GM12892 (cell line): ENCODE measurements at places on chromosomes 7 and 10.

DNA sequence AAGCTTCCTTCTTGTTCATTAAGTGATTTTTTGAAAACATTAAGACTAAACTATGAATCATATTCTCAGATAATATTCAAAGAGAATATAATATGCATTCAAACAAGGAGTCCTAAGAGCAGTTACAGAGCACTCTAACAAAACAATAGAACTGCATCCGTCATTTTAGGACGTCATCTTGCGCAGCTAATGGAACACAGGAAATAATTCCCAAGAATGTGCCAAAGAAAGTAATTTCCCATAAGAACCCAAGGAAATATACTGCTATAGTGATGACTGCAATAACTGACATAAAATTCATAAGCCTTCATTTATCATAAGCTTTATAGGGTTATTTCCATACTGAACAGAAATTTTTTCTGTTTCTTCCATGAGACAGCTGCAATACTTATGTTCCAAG, 28.3 kb upstream of the CASD1 start:
- no peak for DNase-seq

- no peak for DNase-seq
Measured at GRCh38 chr10:87640043-87640442, 19.6 kb upstream of the PAPSS2 start.

- DNase-seq, result no peak
Measured at GRCh38 chr7:130821864-130822263, 87.9 kb upstream of the KLF14 start.

DNA sequence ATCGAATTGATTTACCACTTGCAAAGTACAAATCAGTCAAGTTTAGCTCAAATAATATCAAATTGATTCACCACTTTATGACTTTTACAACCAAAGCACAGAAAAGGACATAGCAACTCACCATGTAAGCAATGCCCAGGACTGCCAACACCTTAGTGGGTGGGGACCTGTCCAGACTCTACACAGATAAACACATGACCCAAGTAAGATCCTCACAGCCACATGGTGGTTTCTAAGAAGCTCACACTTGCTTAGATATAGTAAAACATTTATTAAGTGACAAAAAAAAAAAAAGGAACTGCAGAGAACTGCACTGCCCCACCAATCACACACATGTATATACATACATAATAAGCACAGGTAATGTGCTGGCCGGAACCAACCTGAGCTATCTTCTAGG, 116.2 kb downstream of the SLC25A13 start:
- DNase-seq, result no peak

DNA sequence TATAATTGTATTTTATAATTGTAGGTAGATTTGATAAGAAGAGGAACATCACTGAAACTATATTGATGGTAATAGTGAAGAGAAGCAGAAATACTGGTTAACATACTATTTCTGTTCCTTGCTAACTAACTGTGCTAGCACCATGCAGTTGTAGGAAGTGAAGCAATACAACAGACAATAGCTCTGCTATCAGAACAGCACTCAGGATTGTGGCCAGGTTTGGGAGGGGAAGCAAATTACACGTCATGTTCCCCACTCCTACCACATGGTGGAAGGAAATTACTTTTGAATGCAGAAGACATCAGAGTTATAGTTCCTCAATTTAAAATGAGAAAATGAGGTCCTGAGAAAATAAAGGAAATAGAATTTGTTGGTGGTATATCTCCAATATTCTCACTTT, 151.1 kb downstream of the DGKB start:
- DNase-seq, result no peak

DNA sequence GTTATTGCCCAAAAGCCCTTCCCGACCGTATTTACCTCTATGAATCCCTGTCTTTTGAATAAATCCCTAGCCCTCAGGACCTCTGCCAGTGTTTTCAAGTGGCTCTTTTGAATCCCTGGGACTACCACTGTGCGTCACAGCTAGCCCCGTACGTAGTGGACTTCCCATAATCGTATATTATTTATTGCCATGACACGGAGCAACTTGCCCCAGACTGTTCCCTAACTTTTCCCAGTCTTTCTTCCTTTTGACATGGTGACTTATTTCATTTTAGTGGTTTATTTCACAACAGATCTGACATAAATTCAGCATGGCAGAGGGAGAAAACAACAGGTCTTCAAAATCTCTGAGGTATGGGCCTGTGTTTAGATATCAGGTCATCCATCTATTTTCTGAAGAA, 318.6 kb upstream of the KLF6 start:
- no peak for DNase-seq

GRCh38 chr10:88116481-88116880, 253.1 kb downstream of the PTEN start:
- no peak for DNase-seq

GRCh38 chr10:130045801-130046321, 64.8 kb downstream of the C10orf143 start:
- DNase-seq, result no peak

DNA sequence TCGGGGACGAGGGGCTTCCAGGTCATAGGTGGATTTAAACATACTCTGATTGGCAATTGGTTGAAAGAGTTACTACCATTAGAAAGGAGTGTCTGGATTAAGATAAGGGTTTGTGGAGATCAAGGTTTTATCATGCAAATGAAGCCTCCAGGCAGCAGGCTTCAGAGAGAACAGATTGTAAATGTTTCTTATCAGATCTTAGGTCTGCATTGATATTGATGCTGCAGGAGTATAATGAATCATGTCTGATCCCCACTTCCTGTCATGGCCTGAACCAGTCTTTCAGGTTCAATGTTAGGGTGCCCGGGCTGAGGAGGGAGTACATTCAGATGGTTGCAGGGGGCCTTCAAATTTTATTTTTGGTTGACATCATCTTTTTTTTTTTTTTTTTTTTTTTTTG, 51.4 kb downstream of the SH3PXD2A start:
- DNase-seq, result no peak

GRCh38 chr10:59748834-59749233, 4.4 kb downstream of the MRLN start:
- peak; percentile 4 for DNase-seq

GRCh38 chr10:8296090-8296733, 241.7 kb downstream of the GATA3 start:
- DNase-seq, result no peak

- DNase-seq, result no peak
Measured at GRCh38 chr10:122303271-122304053, 32.4 kb downstream of the BTBD16 start.

DNA sequence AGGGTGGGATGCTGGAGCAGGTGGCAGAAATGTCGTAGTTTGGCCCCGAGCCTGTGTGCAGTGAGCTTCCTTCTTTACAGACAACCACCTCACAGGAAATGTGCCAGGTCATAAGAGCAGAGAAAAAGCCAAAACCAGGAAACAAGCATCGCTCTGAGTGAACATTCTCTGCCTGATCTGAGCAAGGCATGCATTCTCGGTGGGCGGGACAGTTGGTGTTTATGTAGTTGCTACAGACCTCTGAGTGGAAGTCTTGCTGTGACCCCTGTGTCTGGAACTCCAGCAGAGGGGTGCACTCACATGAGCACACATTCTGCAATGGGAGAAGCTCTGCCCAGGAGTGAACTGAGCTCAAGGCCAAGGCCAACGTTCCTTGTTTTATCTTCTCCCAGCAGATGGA, 230.1 kb downstream of the TCERG1L start:
- DNase-seq, result no peak

- DNase-seq, result no peak
Measured at GRCh38 chr7:71541707-71542353, 409.9 kb downstream of the GALNT17 start.

GRCh38 chr10:31319602-31320549, 860 bp downstream of the ZEB1 start:
- DNase-seq, result peak; percentile 31

- no peak for DNase-seq
Measured at GRCh38 chr7:27106181-27106900, 3.9 kb upstream of the HOXA2 start.

DNA sequence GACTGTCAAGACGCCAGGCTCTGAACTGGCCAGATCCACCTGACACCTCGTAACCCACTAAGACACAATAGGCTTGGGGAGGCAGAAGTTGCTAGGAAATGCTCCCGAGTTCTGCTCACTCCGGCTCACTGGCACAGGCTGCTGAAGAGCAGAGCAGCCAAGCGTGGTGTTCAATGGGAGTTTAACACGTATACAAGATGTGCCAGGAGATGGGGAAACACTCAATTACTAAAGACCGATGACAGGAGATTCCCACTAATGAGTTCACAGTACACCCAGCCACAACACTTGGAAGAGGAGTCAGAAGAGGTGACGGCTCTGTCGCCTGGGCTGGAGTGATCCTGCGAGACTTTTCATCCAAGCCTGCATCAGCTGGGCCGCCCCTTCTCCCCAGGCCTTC, 303.4 kb downstream of the GFRA1 start:
- DNase-seq, result no peak

GRCh38 chr10:71079761-71080380, 132.5 kb upstream of the UNC5B start:
- no peak for DNase-seq

DNA sequence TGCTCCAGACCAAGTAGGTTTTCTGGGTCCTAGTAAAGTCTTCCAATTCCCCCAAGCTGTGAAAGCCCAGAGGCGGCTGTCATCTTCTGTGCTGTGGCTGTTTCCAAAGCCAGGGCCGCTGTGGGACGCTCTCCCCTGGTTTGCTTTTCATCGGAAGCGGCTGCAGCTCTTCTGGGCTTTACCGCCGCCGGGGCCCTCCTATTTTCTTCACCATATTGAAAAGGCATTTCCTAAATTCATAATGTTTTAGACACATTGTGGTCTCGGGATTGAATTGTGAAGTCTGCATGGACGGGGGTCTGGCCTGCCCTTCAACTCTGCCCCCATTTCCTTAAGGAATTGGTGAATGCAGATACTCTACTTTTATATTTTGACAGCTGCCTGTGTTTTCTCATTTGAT, 551.4 kb upstream of the MGMT start:
- DNase-seq, result no peak

DNA sequence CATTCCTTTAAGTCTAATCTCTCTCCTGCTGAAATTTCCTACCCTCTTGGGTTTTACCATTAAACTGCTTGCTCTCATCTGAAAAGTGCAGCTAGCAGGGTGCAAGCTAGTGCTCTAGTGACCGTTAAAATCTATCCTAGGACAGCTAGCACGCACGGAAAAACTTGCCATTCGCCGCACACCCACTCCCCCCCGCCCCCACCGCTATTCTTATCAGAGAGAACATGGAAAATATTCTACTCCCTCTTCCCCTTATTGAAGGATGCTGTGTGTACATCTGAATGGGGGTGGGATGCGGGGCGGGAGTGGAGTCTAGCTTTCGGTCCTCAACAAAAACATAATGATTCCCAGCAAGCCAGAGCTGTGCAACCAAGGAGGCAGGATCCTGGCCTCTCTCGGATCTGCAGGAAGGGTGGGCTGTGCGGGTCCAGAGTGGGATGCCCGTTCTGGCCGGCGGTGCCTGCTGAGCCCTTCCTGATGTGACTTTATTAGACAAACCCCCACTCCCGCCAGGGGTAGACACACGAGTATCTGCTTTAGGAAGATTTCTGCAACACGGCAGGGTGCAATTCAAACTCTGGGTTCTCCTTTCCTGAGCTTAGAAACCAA, 1.1 kb upstream of the ADRA2A start:
- DNase-seq, result no peak

GRCh38 chr10:28470873-28471651, 61.9 kb upstream of the WAC start:
- no peak for DNase-seq

GRCh38 chr7:10463701-10464100, 510.0 kb upstream of the PHF14 start:
- DNase-seq, result no peak

DNA sequence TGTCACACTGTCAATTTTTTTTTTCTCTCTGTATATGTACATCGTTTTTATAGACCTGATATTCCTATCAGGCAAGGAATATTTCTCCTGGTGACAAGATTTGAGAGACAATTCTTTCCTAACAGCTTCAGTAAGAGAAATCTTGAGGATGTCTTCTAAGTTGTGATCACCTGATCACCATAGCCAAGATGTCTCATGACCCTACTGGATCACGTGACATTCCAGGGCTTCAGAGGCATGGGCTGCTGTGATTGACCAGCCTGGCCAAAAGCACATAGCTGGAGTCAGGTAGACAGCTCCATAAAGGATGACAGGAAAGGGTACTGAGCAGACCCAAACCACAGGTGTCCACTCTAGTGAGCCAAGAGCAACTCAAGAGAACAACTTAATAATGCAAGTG, 444.9 kb downstream of the SORCS3 start:
- no peak for DNase-seq

- no peak for DNase-seq
Measured at GRCh38 chr10:103818765-103819374, 36.5 kb downstream of the SH3PXD2A start.

GRCh38 chr7:31553661-31554081, 39.8 kb downstream of the ITPRID1 start:
- no peak for DNase-seq

- no peak for DNase-seq
Measured at GRCh38 chr10:73219384-73219783, 27.7 kb downstream of the DNAJC9 start.

DNA sequence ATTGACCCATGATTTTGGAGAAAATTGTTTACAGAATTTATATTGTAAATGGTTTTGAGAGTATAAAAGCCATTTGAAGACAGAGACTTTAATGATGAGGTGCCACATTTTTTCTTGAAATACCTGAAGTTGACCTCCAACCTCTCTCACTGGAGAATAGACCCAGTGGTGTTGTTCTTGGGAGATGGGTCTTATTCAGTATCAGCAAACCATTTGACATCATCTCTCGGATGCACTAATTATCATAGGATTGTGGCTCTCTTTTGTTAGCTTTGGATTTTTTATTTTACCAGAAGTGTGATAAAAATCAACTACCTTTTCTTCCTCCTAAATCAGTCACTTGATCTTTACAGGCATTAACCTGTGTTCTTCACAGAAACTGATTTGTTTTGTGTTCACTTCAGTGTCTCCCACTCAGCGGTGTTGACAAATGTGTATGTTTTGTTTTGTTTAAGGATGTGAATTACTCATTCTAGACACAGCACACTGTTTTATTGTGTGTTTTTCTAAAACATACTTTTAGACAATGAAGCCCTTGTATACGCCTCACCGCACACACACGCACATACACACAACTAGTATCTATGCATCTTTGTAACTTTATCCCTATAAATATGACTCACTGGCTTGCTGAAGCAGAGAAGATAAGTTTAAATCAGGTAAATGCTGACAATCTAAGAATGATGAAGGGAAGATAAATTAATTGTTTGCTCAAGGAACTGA, 455.6 kb downstream of the INHBA start:
- DNase-seq, result no peak

DNA sequence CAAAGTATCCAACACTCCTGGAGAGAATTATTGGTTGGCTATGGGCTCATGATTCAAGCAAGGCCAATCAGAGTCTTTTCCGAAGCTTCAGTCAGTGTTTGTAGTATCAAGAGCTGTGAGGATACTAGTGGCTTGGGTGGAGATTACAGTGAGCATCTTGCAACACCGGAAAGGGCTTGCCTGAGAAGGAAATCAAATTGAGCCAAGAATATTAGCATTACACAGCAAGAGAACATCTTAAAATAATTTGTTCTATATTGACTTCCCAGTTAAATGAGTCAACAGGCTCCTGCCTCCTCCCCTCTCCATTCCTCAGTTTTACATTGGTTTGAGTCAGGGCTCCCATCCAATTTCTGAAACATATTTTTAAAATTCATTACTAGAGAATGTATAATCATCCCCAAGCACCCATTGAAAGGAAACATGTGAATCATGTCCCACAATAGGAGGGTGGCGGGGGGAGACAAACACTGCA, 127.4 kb downstream of the ELAPOR2 start:
- no peak for DNase-seq

GRCh38 chr10:90865401-90865800, 6.4 kb upstream of the RPP30 start:
- DNase-seq, result no peak

- no peak for DNase-seq
Measured at GRCh38 chr10:26222563-26222962, 6.0 kb downstream of the GAD2 start.
